K562 (cell line): ENCODE measurements at places on chromosomes 16 and 17. TPM values are rescaled to one million over a fixed set of nuclear protein-coding genes. Genes with fewer than 3 reads are reported as not detected.

Gene FBXL16
- total RNA-seq = 6.0 and 8.2 TPM in 2 replicates

Gene KRTAP4-5
- not detected in 2 replicates for total RNA-seq

Gene PMFBP1
- total RNA-seq = 0.27 and 0.47 TPM in 2 replicates

Gene RAB37
- total RNA-seq = 0.27 TPM in 1 of 2 replicates, not detected in the other

Gene TAC4
- not detected in 2 replicates for total RNA-seq
